Vein endothelial cell (primary cell): ENCODE measurements at places on chromosomes 13 and 19. TPM values are rescaled to one million over a fixed set of nuclear protein-coding genes. Genes with fewer than 3 reads are reported as not detected.

FAM216B gene
- total RNA-seq = not detected in 2 replicates

TMC4 gene
- total RNA-seq = not detected in 2 replicates

CRLF1 gene
- 0.48 and 0.98 TPM in 2 replicates for total RNA-seq

GAPDHS gene
- not detected in 2 replicates for total RNA-seq

TUBA3C gene
- not detected in 2 replicates for total RNA-seq

DNAJC15 gene
- 14.7 and 16.7 TPM in 2 replicates for total RNA-seq

OR7A5 gene
- total RNA-seq = not detected in 2 replicates

EFNA2 gene
- 0.57 and 1.3 TPM in 2 replicates for total RNA-seq

GGACT gene
- total RNA-seq = 7.0 and 8.8 TPM in 2 replicates

CYP2B6 gene
- total RNA-seq = not detected in 2 replicates

SYNE4 gene
- total RNA-seq = 0.19 TPM in 1 of 2 replicates, not detected in the other

CNFN gene
- total RNA-seq = 0.65 TPM in 1 of 2 replicates, not detected in the other

HSPH1 gene
- 37.2 and 52.2 TPM in 2 replicates for total RNA-seq

VSTM1 gene
- not detected in 2 replicates for total RNA-seq

ANGPTL4 gene
- 11.7 and 94.7 TPM in 2 replicates for total RNA-seq

ZNF560 gene
- under 0.01 and 0.19 TPM in 2 replicates for total RNA-seq

IGFL1 gene
- not detected in 2 replicates for total RNA-seq

CEACAM3 gene
- not detected in 2 replicates for total RNA-seq

ZNF91 gene
- total RNA-seq = 18.9 and 19.6 TPM in 2 replicates

CGB2 gene
- total RNA-seq = not detected in 2 replicates

GTF2F2 gene
- 21.9 and 22.1 TPM in 2 replicates for total RNA-seq

COX7A1 gene
- total RNA-seq = 5.9 and 9.5 TPM in 2 replicates

IQCN gene
- total RNA-seq = 0.29 and 0.33 TPM in 2 replicates

NKPD1 gene
- 0.65 TPM in 1 of 2 replicates, not detected in the other for total RNA-seq

ZNF878 gene
- 0.67 TPM in 1 of 2 replicates, not detected in the other for total RNA-seq

ZSCAN1 gene
- not detected in 2 replicates for total RNA-seq

ZNF649 gene
- 7.5 and 9.6 TPM in 2 replicates for total RNA-seq

MAST1 gene
- total RNA-seq = 0.29 and 0.33 TPM in 2 replicates

ATXN8OS gene
- total RNA-seq = not detected in 2 replicates

LGALS4 gene
- 0.33 TPM in 1 of 2 replicates, not detected in the other for total RNA-seq

NANOS3 gene
- 0.33 and 0.76 TPM in 2 replicates for total RNA-seq

MISP gene
- not detected in 2 replicates for total RNA-seq

CGB5 gene
- total RNA-seq = not detected in 2 replicates
